ENCODE measurements at places on chromosomes 13 and 19.

DNA sequence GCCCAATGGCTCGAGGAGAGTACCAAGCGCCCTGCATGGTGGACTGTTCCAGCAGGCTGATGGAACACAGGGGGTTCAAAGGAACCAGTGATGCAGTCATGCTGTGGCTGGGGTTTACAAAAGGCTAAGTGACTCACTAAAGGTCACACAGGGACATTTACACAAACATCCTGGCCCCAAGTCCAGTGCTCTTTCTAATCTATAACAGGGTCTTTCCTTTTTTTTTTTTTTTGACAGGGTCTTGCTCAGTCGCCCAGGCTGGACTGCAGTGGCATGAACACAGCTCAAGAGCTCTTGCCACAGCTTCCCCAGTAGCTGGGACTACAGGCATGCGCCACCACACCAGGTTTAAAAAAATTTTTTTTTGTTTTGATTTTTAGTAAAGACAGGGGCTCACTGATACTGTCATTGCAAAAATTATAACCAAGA lies 2.8 kb upstream of the SLC25A15 start:
- no peak for DNase-seq

DNA sequence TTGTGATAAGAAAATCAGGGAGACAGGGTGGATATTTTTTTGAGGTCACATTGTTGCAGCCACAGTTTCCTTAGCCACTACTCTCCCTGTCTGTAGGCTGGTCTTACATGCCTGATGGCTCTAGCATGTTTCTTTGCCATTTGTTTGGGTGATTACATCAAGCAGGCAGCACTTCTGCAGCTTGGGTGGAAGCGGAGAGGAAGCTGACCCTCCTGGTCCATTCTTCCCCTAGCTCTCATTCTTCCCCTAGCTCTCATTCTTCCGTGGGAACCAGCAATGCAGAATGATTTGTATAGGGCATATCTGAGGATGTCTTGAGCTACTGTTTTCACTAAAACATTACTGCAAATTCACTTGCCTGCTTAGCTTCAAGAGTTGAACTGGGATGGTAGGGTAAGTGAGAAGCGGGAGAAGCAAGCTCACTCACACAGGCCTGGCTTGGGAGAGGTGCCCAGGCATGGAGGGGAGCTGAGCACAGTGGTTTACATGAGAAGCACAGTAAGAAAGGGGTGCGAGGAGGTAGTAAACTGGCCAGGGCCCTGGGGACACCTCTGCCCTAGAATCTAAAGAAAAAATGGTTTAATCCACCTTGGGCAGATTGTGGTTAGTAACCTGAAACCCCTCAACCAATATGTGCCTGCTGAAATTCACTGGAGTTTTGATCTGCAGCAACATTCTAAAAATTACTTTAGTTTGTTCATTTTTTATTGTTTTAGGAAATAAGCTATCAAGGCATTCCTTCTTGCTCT lies 538.9 kb downstream of the RFC3 start:
- no peak for DNase-seq

- no peak for DNase-seq
Observed at GRCh38 chr13:34174671-34175145, 356.8 kb downstream of the RFC3 start.

- DNase-seq: no peak
Observed at GRCh38 chr13:97975280-97975847, 21.9 kb downstream of the IPO5 start.

DNA sequence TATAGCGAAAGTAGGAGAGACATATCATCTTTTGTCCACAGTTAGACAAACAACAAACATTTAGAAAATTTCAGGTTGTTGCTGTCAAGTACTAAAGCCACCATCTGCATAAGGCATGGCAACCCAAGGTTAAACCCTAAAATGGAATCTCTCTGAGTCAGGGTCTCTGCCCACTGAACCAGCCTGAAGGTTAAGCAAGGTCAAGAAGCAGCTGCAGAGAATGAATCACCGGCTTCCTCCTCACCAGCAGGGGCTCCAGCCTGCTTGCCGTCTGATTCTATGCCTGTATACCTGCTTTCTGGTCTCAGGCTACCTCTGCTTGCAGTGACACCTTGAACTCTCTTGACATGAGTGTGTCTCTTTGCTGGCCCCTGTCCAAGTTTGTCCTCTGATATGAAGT lies 726.2 kb upstream of the SGCG start:
- no peak for DNase-seq

DNA sequence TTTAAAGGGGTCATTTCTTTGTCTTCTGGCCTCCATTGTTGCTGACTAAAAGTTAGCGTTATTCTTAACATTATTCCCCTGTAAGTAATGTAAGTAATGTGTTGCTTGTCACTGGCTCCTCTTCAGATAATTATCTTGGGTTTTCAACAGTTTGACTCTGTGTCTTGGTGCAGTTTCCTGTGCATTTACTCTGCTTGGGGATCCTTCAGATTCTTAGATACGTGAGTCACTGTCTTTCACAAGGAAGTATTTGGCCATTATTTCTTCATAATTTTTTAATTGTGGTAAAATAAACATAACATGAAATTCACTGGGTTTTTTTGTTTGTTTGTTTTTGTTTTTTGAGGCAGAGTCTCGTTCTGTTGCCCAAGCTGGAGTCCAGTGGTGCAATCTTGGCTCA lies 13.5 kb upstream of the OR7D2 start:
- DNase-seq: no peak

- no peak for DNase-seq
Observed at GRCh38 chr13:25927932-25928331, 123.9 kb downstream of the SHISA2 start.

DNA sequence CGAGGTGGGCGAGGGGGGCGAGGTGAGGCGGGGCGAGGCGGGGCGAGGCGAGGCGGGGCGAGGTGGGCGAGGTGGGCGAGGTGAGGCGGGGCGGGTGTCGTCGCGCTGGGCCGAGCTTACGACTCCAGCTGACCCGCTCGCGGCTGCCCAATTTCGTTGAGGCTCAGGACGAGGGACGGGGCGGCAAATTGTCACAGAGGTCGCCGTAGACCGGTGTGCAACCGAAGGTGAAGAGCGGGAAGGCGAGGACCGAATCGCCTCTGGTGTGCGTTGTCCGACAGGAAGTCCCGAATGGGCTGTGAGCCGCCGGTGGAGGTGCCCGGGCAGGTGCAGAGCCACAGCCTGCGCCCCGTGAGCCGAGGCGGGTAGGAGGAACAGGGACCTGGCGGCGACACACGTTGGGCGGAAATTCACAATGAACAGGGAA lies at the start of gene LACC1:
Gene LACC1, plus strand, starts transcription at position 150 of the 427 bp plus-strand sequence. CDS start 1,082 bp downstream, outside the sequence.
- peak; percentile 79 for DNase-seq

GRCh38 chr19:39524495-39524894 lies 8.2 kb downstream of the EID2B start:
- no peak for DNase-seq

DNA sequence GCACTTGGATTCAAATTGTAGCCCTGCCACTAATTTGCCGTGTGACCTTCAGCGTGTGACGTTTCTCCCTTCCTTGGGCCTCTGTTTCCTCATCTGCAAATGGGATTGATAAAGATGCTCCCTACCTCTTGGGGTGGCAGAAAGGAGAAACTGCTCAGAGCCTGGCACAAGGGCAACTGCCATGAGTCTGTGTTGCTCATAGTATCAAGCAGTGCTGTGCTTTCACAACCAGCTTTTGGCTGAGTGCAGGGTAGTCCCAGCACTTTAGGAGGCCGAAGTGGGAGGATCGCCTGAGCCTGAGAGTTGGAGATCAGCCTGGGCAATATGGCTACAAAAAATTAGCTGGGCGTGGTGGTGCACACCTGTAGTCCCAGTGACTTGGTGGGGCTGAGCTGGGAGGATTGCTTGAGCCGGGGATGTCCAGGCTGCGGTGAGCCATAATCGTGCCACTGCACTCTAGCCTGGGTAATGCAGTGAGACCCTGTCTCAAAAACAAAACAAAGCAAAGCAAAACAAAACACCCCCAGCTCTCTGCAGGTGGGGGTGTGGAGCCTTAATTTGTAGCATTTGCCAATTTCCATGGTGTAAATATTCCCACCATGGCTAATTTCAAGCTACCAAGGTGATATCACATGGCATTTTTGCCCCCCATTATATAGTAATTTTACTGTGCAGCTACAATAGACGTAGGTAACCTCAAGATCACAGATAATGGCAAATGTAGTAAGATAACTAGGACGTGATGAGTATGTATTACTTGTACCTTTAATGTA lies 1.6 kb upstream of the MARK4 start:
- DNase-seq: no peak

GRCh38 chr13:45788011-45788410 lies 63.5 kb downstream of the SIAH3 start:
- no peak for DNase-seq

- DNase-seq: no peak
Observed at GRCh38 chr13:21723807-21724505, 53.1 kb downstream of the FGF9 start.

- DNase-seq: no peak
Observed at GRCh38 chr19:8180018-8180417, 29.2 kb upstream of the CERS4 start.

- no peak for DNase-seq
Observed at GRCh38 chr13:102045731-102046130, 356.1 kb downstream of the FGF14 start.

DNA sequence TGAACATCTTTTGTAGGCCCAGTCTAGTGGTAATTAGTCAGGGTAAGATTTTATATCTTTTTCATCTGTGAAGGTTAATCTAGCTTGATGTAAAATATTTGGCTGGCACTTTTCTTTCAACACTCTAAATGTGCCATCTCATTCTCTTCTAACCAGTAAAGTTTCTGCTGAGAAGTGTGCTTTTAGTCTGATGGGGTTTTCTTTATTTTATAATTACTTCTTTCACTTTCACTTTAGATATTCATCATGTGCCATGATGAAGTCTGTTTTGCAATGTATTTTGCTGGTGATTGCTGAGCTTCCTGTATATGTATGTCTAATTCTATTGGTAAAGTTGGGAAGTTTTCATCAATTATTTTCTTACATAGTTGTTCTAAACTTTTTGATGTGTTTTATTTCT lies 31.9 kb downstream of the ZNF726 start:
- no peak for DNase-seq

- no peak for DNase-seq
Observed at GRCh38 chr19:1035998-1036621, 3.8 kb upstream of the ABCA7 start.

DNA sequence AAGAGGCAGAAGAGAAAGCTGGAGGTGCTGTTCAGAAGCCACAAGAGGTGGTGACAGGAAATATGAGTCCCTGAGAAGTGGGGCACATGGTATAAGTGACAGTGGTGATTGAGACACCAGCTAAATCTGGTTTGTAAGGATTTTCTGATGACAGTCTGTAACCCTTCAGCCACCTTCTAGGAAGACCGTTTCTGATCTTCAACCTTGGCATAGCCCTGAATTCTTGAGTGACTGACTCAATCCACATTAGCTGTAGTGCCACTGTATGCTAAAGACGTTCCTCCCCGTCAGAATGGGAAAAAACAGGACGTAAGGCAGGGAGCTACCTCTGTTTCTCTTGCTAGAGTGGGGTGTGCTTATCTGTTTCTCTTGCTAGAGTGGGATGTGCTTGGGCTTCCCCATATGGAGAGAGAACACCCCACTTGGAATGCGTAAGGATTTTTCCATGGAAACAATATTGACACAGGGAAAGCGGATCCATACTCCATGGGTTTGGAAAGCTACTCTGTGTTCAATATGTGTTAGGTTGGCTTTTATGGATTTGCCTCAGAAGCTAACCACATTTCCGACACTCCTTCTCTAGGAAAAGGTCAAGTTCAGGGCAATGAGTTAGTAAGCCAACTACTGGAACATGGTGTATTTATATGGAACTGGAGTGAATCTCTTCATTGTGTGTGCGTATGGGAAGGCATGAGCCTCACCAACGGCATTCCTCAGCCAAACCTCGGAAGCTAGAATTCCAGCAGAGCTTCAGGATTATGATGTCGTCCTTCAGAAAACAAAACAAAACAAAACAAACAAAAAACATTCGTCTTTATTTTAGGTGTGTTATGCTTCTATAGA lies 948.8 kb upstream of the SLC10A2 start:
- no peak for DNase-seq

DNA sequence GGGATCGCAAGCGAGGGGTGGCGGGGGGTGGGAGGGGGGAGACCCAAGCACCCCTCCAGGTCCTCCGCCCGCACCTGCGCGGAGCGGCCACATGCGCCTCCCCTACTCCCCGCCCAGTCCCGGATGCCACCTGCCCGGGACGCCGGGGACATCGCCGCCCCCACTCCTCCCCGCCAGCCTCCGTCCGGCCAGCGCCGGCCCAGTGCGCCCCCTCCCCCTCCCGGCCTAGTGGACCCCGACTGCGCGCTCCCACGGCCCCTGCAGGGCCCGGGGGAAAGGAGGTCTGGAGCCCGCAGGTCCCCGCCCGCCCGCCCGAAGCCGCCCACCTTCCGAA lies 263 bp downstream of the RHPN2 start:
- DNase-seq: peak; percentile 23

DNA sequence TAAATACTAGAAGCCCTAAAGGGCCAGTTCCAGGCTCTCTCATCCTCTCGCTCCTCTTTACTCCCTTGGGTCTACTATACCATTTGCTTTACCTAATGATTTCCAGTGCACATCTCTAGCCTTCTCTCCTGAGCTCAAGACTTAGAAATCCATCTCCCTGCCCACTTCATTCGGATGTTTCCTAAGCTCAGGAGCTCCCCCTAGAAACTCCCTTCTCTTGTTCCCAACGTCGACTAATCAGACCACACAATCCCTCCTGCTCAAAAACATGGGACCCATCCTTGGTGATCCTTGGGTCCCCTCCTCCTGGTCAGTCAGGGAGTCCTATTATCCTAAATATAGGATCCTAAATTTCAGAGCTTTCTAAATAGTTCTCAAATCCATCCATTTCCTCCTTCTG lies 21.1 kb upstream of the STK24 start:
- DNase-seq: no peak

- no peak for DNase-seq
Observed at GRCh38 chr13:28000567-28000966, 12.1 kb upstream of the URAD start.

GRCh38 chr13:25608181-25608580 lies 236.4 kb downstream of the ATP8A2 start:
- DNase-seq: no peak

- DNase-seq: no peak
Observed at GRCh38 chr19:39936020-39936419, 1.6 kb upstream of the FCGBP start.

DNA sequence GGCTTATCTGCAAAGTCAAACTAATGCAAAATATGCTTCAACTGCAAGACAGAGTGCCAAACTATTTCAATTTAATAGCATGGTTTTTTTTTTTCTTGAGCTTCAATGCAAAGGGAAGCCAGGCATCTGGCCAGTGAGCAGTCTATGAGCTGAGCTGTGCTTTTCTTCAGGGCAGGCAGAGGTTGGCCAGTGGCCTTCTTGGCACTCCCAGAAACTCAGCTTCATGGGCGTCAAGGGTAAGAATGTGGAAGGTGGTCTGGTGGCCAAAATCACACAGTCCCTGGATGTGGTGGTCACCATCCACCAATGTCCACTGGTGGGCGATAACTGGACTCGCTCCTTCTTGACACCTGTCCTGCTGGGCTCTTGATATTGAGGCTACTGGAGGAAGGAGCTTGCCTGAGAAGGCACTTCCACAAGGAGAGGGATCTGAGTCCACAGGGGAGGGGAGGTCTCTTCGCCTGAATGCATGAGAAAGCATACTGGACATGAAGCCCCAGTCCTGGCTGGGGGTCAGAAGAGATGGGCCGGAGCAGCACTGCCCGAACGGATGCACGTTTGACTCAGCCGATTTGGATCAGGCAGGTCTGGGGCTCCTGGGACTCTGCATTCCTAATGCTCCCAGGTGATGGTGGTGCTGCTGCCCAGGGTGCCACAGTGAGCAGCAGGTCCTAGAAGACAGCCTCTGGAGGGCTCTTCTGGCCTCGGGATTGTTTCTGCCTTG lies 17.1 kb downstream of the COL4A2 start:
- no peak for DNase-seq
